Activated T-helper 17 cell treated with anti-CD3 and anti-CD28 coated beads, Interleukin-2, amount 50 U/mL, for 72 hours (primary cell): ENCODE measurements at places on chromosomes 7 and 10. TPM values are rescaled to one million over a fixed set of nuclear protein-coding genes. Genes with fewer than 3 reads are reported as not detected.

Gene AKR1E2
- total RNA-seq = 3.7 TPM

Gene GNGT1
- not detected for total RNA-seq

Gene CFAP70
- 0.74 TPM for total RNA-seq

Gene CPXM2
- not detected for total RNA-seq

Gene OR2A42
- not detected for total RNA-seq

Gene GATAD1
- 24.3 TPM for total RNA-seq

DNA sequence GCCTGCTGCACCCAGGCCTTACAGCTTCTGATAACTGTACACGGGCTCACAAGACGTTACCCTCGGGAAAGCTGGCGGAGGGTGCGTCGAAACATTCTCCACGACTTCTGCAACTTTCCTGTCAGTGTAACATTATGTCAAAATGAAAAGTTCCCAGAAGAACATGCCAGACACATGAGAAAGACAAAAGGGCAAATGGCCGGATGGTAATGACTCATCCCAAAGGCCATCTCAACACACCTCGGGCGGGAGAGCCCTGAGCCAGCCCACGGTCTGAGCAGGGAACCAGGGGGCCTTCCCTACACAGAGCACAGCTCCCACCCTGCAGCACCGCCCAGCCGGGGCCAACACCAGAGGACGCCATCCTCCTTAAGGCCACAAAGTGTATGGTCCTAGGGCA is 118.7 kb downstream of the MAD1L1 start:
- H3K4me1 ChIP-seq = peaks cover 23% of the 10 kb centered on the region
- no peak overlapping the region for H3K4me3 ChIP-seq
- no peaks in the 10 kb centered on the region for H3K27me3 ChIP-seq
- H3K27ac ChIP-seq = no peak overlapping the region
- no peak for ATAC-seq
- peaks cover 18% of the 10 kb centered on the region for H3K36me3 ChIP-seq

DNA sequence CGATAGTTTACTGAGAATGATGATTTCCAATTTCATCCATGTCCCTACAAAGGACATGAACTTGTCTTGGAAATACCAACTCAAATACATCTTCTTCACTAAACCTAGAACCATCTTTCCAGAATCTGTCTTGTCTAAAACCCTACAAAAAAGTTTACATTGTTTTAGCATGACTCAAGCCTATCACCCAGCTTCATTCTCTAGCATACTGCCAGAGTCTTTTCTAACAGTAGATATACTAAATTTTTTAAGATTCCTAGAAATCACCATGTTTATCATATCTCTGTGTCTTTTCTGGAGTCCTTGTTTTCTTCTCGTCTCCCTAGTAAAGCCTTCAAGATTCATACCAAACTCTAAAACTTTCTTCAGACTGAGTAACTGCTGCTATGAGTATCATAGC is 129.7 kb downstream of the SEMA3E start:
- no peak overlapping the region for H3K4me3 ChIP-seq
- no peaks in the 10 kb centered on the region for H3K36me3 ChIP-seq
- H3K27me3 ChIP-seq = no peaks in the 10 kb centered on the region
- ATAC-seq = no peak

DNA sequence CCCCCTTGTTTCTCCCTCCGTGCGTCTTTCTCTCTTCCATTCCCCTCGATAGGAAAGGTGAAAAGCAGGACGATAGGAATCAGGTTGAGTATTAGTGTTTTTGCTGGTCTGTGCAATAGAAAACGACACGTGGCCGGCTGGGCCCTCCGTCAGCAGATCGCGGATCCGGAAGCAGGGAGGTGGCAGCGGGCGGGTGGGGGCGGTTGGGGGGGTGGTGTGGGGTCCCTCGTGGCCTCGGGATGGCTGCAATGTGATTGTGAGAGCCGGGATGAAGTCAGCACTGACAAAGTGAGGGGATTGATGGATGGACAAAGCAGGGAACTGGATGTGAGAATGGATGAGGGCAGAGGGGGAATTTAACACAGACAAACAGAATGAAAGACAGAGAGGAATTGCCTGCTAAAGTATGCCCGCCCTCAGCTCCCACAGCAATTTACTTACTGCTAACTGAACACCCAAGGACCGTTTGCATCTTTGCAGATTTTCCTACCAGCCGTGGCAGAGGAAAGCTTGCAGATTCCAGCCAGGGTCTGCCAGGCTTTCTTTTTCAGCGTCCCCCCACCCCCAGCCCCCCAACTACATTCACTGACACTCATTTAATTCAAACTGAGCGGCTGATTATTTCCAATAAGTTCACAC is 280.9 kb downstream of the LRMDA start:
- H3K4me1 ChIP-seq = no peaks in the 10 kb centered on the region
- no peaks in the 10 kb centered on the region for H3K36me3 ChIP-seq
- no peak overlapping the region for H3K27ac ChIP-seq
- no peak overlapping the region for H3K4me3 ChIP-seq
- H3K27me3 ChIP-seq = peaks cover 58% of the 10 kb centered on the region
- no peak for ATAC-seq

GRCh38 chr7:31093282-31093681 is 41.2 kb downstream of the ADCYAP1R1 start:
- no peaks in the 10 kb centered on the region for H3K4me1 ChIP-seq
- H3K27me3 ChIP-seq = peaks cover 9% of the 10 kb centered on the region
- H3K27ac ChIP-seq = no peak overlapping the region
- ATAC-seq = no peak
- no peaks in the 10 kb centered on the region for H3K36me3 ChIP-seq

DNA sequence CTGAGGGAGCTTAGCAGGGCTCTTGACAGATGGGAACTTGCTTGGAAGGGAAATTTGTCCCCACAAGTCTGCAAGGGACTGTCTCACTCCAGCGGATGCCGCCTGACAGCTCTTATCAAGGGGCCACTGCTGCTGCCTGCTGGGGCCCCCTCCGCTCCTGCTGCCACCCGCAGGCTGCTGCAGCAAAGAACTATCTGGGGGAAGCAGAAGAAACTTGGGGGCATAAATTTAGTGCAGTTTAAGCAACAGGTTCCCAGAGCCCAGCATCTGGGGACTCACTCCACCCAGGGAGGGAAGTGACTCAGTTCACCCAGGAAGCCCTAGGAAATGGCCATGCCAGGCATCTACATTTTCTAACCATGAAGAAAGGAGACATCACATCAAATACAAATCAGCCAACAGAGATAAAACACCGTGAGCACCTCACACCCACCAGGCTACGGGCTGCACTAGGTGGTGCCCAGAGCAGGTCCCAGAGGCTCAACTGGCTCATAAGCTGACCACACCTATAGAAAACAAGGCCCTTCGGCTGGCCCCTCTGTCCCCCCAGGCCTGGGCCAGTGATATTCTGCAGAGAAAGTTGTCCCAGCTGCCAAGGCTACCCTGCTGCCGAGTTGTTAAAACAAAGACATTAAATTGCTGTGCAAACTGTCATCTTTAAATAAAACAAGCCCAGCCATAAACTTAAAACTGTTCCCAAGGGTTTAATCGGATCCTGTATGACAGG is 3.7 kb downstream of the RGS10 start:
- peak; percentile 13 for ATAC-seq
- H3K27me3 ChIP-seq = no peaks in the 10 kb centered on the region
- H3K27ac ChIP-seq = peak overlapping the region; percentile 96
- H3K36me3 ChIP-seq = peaks cover 61% of the 10 kb centered on the region

DNA sequence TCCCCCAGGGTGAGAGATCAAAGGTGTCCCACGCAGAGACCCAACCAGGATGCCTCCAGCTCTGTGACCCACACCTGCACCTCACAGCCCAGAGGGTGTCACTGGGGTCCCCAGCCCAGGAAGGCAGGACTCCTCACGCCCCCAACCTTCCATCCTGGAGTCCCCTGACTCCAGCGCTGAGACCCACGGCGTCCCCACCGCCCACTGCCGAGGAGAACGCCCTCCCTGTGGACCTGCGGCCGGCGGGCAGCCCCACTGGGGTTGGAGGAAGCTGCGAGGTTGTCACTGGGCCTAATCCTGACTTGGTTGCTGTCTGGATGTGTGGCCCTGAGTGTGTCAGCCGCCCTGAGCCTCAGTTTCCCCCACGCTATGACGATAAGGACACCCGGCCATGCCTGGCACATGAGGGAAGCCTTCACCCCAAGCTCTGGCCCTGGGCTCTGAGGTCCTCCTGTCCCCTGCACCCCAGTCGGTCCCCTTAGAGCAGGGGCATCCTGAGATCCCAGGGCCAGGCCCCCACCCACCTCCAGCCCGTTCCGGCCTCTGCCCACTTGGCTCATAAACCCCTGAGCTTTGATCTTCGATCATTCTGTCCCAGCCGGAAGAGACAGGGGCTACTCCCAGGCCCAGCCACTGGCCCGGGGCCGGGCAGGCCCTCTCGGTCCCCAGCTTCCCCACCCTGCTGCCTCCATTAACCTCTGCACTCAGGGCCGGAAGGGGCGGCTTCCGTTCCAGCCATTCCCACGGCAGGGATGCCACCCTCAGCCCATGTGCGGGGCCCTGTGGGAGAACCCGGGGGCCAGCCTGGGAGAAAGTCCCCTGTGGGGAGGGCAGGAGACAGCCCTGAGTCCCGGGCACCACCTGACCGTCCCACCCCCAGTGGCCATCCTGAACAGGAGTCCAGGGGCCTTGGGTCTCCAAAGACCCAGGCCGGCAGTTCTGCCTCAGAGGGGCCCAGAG is 113.2 kb downstream of the MICALL2 start:
- H3K4me1 ChIP-seq = no peaks in the 10 kb centered on the region
- H3K4me3 ChIP-seq = no peak overlapping the region
- ATAC-seq = no peak
- no peak overlapping the region for H3K27ac ChIP-seq
- H3K27me3 ChIP-seq = peaks cover 8% of the 10 kb centered on the region

- no peak overlapping the region for H3K4me3 ChIP-seq
Measured at GRCh38 chr10:34154383-34154900, 660.7 kb downstream of the PARD3 start.

DNA sequence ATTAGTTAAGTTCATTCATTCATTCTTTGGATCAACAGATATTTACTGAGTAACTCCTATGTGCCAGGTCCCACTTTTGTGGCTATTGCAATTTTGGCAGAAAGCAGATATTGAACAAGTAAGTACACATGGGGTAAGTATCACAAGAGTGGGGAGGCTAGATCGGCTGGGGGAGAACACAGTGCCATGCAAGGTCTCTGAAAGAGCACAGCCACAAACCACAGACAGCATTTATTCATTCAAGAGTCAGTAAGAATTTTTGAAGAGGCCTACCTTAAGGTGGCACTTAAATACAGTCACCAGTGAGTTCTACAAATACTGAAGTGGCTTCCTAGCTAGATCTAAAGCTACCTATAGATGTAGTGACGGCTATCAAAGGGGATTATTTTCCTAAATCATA is 304.2 kb downstream of the RNLS start:
- H3K4me1 ChIP-seq = peaks cover 12% of the 10 kb centered on the region
- H3K27ac ChIP-seq = no peak overlapping the region
- H3K27me3 ChIP-seq = no peaks in the 10 kb centered on the region
- ATAC-seq = peak; percentile 54

DNA sequence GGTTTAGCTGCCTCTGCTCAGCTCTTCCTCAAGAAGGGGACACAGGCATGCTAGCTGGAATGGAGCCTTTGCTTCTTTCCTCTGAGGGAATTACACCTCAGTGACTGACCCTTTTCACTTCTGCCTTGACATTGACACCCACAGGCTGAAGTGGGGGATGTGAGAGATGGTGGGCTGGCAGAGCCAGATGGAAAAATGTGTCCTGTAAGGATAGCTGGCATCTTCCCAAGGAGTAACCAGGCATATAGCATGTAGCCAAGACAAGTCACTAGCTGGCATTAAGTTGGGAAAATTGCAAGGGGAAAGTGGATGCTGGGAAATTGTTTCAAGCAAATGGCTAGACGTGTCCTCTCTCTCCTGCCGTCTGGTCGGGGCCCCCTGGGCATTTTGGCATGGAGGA is 19.9 kb downstream of the STMP1 start:
- H3K27ac ChIP-seq = no peak overlapping the region
- no peaks in the 10 kb centered on the region for H3K27me3 ChIP-seq
- no peaks in the 10 kb centered on the region for H3K4me1 ChIP-seq
- ATAC-seq = no peak
- H3K4me3 ChIP-seq = no peak overlapping the region

DNA sequence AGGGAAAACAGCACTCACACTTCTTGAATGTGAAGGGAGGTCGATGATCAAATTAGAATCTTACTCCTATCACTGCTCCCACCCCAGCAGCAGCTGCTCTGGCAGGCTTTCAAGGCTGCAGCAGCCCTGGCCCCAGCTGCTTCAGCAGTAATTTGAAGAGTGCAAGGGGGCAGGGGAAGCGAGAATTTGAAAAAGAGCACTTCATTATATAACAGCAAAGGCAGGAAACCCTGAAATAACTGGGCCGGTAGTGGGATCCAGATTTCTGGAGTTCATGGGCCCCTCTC is 44.9 kb downstream of the MYPN start:
- no peak overlapping the region for H3K4me3 ChIP-seq
- H3K27me3 ChIP-seq = peaks cover 3% of the 10 kb centered on the region
- H3K27ac ChIP-seq = no peak overlapping the region
- H3K36me3 ChIP-seq = no peaks in the 10 kb centered on the region
- H3K4me1 ChIP-seq = no peaks in the 10 kb centered on the region
